ENCODE measurements at places on chromosomes 2 and 18. TPM values are rescaled to one million over a fixed set of nuclear protein-coding genes. Genes with fewer than 3 reads are reported as not detected.
A peak's percentile ranks its signal among the peaks of the same experiment; 100 is the strongest.

IWS1 gene
- 46.1 TPM for total RNA-seq

ALPG gene
- total RNA-seq: 0.88 TPM

GRCh38 chr2:168194784-168195522, 52.4 kb downstream of the STK39 start:
- H3K27ac ChIP-seq: no peak overlapping the region
- peaks cover 7% of the 10 kb centered on the region for H3K36me3 ChIP-seq
- peaks cover 50% of the 10 kb centered on the region for H3K4me1 ChIP-seq

GRCh38 chr2:240786871-240787311, 33.1 kb downstream of the KIF1A start:
- H3K27me3 ChIP-seq: no peaks in the 10 kb centered on the region
- DNase-seq: no peak
- no peak overlapping the region for H3K4me3 ChIP-seq
- no peaks in the 10 kb centered on the region for H3K4me1 ChIP-seq
- H3K36me3 ChIP-seq: no peaks in the 10 kb centered on the region

- H3K4me1 ChIP-seq: peaks cover 8% of the 10 kb centered on the region
- H3K27ac ChIP-seq: no peak overlapping the region
- H3K36me3 ChIP-seq: no peaks in the 10 kb centered on the region
- no peak for DNase-seq
- H3K4me3 ChIP-seq: no peak overlapping the region
- H3K27me3 ChIP-seq: no peaks in the 10 kb centered on the region
Measured at GRCh38 chr2:207311316-207312005, 145.7 kb upstream of the KLF7 start.

- no peaks in the 10 kb centered on the region for H3K27me3 ChIP-seq
- H3K4me1 ChIP-seq: peaks cover 19% of the 10 kb centered on the region
- no peak overlapping the region for H3K4me3 ChIP-seq
Measured at GRCh38 chr18:51425475-51425874, 228.0 kb upstream of the MEX3C start.

GRCh38 chr2:168642873-168643272, 159.6 kb upstream of the NOSTRIN start:
- no peak overlapping the region for H3K27ac ChIP-seq
- H3K36me3 ChIP-seq: peaks cover 7% of the 10 kb centered on the region
- no peak for DNase-seq
- no peak overlapping the region for H3K4me3 ChIP-seq
- no peaks in the 10 kb centered on the region for H3K27me3 ChIP-seq

GRCh38 chr2:135563793-135564192, 32.5 kb downstream of the R3HDM1 start:
- no peak overlapping the region for H3K27ac ChIP-seq
- H3K4me1 ChIP-seq: no peaks in the 10 kb centered on the region
- no peak for DNase-seq
- H3K36me3 ChIP-seq: peaks cover 18% of the 10 kb centered on the region

DNA sequence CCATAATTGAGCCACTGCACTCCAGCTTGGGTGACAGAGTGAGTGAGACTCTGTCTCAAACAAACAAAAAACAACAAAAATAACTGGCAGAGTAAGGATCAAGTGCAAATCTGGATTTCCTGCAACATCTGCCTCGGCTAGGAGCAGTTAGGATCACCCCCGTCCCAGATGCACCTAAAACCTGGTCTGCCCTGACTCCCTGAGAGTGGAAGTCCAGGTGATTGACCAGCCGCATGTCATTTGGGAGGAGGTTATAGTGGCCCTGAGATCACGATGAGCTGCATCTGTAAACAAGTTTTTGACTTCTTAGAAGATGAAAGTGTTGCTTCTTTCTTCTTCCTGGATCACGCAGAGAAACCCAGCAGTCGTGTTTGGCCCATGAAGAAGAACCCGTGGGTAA, 5.0 kb upstream of the ESPNL start:
- DNase-seq: peak; percentile 29
- no peak overlapping the region for H3K4me3 ChIP-seq
- H3K27ac ChIP-seq: no peak overlapping the region

DNA sequence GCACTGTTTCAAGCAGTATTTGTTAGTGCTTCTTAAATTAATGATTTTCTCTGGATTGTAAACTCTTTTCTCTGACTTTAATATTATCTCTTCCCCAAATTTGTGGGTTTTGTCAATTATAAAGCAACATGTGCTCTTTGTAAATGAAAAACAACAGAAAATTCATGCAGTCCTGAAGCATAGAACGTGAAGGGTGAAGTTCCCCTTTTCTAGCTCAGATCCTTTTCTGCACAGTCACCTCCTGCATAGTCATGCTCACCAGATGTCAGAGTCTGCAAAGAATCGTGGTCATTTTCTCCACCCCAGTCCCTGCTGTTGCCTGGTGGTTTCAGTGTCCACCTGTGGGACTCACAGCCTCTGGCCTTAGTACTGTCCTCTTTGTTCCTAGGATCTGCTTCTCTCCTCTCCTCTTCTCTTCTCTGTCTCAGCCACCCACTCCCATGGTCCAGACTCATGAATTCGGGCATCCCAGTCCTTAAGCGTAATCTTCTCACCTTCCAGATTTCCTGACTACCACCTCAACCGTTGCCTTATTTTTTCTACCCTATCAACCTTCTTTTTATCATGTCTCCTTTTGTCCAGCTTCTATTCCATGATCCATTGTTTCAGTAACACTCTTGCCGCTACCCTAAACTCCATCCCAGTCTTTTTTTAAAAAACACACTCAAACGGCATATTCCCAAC, 229.1 kb downstream of the RTP5 start:
- no peaks in the 10 kb centered on the region for H3K27me3 ChIP-seq
- no peak overlapping the region for H3K27ac ChIP-seq

PTH2R gene
- total RNA-seq: 0.87 TPM

PCGF1 gene
- 32.8 TPM for total RNA-seq

DNA sequence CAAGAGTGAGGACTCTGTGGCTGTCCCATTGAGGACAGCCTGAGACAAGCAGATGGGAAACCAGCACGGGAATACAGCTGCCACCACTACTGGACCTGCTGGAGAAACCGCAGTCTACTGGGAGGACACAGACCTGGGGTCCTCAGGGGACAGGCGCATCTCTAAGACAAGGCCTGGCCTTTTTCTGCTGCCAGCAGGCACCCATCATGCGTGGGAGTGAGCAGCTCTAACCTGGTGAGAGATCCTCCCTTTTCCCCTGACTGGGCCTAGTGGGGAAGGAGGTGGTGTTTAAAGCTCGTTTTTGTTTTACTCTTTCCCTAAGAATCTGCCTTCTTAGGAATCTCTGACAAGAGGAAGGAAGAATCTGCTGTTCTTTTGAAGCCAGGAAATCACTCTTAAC, 36.6 kb downstream of the CYRIA start:
- no peaks in the 10 kb centered on the region for H3K36me3 ChIP-seq
- H3K27me3 ChIP-seq: no peaks in the 10 kb centered on the region
- DNase-seq: no peak
- H3K27ac ChIP-seq: peak overlapping the region; percentile 29
- H3K4me1 ChIP-seq: peaks cover 22% of the 10 kb centered on the region

- H3K4me1 ChIP-seq: peaks cover 11% of the 10 kb centered on the region
- no peak overlapping the region for H3K4me3 ChIP-seq
- H3K27ac ChIP-seq: peak overlapping the region; percentile 3
- peaks cover 3% of the 10 kb centered on the region for H3K27me3 ChIP-seq
- H3K36me3 ChIP-seq: no peaks in the 10 kb centered on the region
Measured at GRCh38 chr2:29662861-29663260, 258.5 kb downstream of the ALK start.

- no peak overlapping the region for H3K4me3 ChIP-seq
- no peaks in the 10 kb centered on the region for H3K27me3 ChIP-seq
- H3K4me1 ChIP-seq: peaks cover 50% of the 10 kb centered on the region
- DNase-seq: no peak
- H3K36me3 ChIP-seq: no peaks in the 10 kb centered on the region
- no peak overlapping the region for H3K27ac ChIP-seq
Measured at GRCh38 chr2:9641641-9642040, 10.8 kb upstream of the YWHAQ start.

SCYGR3 gene
- total RNA-seq: not detected

CROCC2 gene
- total RNA-seq: 0.68 TPM

DNA sequence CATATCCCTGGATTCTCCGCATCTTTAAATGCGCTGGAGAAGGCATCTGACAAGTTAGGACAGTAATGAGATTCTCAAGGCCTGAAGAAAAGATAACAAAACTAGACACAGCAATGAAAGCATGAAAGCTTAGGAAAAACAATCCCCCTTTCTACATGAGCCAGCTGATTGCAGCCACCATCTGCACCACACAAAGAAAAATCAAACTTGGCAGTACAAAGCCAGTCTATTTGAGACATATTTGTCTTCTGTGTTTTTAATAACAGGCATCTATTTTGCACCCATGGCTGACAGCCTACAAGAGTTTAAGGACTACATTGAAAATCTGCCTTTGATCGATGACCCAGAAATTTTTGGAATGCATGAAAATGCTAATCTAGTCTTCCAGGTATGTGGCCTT, 83.6 kb downstream of the TRABD2A start:
- no peak overlapping the region for H3K27ac ChIP-seq
- DNase-seq: no peak
- peaks cover 7% of the 10 kb centered on the region for H3K4me1 ChIP-seq
- H3K27me3 ChIP-seq: no peaks in the 10 kb centered on the region

ALMS1 gene
- 14.6 TPM for total RNA-seq

RFTN2 gene
- 0.07 TPM for total RNA-seq

HOXD4 gene
- 37.0 TPM for total RNA-seq

DNA sequence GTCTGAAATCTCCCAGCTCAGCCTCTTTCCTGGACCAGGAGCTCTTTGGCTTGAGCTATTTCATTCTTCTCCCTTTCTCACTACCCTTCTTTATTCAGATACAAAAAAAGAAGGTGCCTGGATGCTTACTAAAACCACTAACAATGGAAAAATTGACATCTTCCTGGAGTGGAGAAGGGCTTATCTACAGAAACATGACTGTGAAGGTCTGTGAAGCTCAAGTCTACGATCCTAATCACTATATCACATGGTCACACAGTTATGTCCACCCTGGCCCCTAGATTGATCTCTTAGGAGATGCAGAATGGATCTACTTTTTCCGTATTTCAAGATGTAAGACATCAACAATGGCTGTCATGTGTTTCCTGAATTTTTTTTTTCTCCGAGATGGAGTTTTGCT, 5.7 kb upstream of the KRCC1 start:
- no peaks in the 10 kb centered on the region for H3K36me3 ChIP-seq
- DNase-seq: no peak
- peaks cover 13% of the 10 kb centered on the region for H3K4me1 ChIP-seq
- H3K27me3 ChIP-seq: no peaks in the 10 kb centered on the region

SULT1C2 gene
- total RNA-seq: 5.9 TPM

DNA sequence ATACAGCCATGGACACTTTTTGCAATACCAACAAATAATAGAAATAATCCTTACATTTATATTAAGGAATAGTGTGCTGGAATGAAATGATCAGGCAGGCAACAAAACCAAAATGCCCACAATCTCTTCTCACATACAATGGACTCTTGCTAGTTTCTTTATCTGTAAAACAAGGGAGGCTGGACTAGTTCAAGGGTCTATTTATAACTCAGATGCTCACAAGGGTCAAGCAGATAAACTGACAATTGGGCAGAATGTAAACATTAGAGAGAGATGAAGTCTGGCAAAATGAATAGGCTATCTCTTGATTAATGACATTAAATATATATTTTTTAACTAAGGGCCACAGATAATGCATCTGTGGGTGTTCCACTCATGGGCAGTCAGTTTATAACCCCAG, 11.4 kb downstream of the PPIL3 start:
- no peak for DNase-seq
- H3K27ac ChIP-seq: no peak overlapping the region
- H3K27me3 ChIP-seq: no peaks in the 10 kb centered on the region
- no peak overlapping the region for H3K4me3 ChIP-seq

CABYR gene
- 7.8 TPM for total RNA-seq

DNA sequence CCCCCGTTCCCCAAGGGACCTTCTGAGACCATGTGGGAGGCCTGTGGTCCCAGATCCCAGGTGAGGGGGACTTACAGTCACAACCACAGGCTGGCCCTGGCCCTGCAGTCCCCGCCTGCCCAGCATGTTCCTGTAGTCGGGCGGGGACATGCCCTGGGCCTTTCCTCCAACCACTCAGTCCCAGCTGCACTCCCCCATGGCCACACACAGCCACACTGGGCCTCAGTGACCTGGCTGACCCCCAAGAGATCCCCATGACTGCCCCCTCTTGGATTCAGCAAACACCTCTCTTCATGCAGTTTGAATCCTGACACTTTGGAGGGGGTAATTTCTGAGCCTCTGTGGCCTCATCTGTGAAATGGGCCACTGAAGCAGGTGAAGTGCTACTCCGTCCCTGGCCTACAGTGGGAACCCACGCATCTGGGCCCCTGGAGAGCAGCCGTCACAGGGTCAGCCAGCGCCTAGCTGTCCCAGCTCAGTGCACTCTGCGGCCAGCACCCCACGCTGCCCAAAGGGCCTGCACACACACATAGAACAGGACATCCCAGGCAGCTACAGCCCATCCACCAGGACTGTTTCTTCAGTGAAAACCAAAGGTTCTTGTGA, 12.7 kb upstream of the ARHGEF4 start:
- no peak for DNase-seq
- H3K27ac ChIP-seq: peak overlapping the region; percentile 89
- peaks cover 40% of the 10 kb centered on the region for H3K4me1 ChIP-seq
- no peak overlapping the region for H3K4me3 ChIP-seq

LIMS4 gene
- 1.0 TPM for total RNA-seq

DNA sequence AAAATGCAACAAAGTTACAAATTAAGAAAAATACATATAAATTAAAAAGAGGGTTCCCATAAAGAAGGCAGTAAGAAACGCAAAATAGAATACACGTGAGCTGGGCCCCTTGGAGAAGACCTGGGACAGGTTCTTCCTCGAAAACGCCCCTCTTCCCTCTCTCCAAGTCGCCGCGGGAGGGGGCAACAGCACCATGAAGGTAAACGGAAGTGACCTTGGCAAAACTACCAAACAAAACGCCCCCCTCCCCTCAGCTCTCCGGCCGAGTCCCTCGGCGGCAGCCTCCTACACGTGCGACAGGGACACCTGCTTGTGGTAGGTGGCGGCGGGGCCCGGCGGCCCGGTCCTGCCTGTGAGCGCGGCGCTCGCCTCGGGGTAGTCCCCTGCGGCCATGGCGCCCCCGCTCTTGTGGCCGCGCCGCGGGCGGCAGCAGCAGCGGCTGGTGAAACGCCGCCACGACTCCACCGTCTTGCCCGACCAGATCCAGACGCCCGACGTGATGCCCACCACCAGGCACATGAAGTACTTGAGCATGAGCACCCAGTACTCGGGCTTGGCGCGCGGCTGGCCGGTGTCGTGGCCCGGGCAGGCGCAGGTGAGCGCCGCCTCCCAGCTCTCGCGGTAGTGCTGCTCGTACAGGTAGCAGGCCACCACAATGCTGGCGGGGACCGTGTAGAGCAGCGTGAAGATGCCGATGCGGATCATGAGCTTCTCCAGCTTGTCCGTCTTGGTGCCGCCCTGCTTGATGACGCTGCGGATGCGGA, 2.8 kb downstream of the FZD5 start:
- peaks cover 25% of the 10 kb centered on the region for H3K4me1 ChIP-seq
- peak overlapping the region; percentile 77 for H3K27ac ChIP-seq
- DNase-seq: no peak
- peaks cover 65% of the 10 kb centered on the region for H3K27me3 ChIP-seq
- peak overlapping the region; percentile 93 for H3K4me3 ChIP-seq

- peak overlapping the region; percentile 78 for H3K4me3 ChIP-seq
- DNase-seq: no peak
- H3K27ac ChIP-seq: peak overlapping the region; percentile 91
- peaks cover 25% of the 10 kb centered on the region for H3K36me3 ChIP-seq
Measured at GRCh38 chr2:64137996-64138395, 6.2 kb downstream of the PELI1 start.

All from type B pancreatic cell (in vitro differentiated cells).